ENCODE measurements at places on chromosomes 3 and 15.

DNA sequence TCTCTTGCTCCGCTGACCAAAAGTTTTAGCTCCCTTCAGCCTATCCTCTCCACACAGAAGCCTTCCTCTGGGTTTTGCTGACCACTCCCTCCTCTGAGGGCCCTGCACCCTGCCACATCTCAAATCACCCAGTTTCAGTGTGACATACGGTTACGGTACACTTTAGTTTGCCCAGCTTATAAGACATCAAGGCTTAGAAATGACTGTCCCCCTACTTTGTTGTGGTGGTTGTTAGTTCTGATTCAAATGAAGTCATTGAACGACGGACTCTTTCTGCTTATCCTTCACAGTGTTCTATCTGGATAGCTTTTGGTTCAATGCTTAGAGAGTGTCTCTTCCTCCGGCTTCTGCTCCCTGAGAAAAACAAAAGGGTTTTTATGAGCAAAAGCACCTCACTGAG, 68.0 kb upstream of the NDUFB4 start:
- DNase-seq, result no peak

DNA sequence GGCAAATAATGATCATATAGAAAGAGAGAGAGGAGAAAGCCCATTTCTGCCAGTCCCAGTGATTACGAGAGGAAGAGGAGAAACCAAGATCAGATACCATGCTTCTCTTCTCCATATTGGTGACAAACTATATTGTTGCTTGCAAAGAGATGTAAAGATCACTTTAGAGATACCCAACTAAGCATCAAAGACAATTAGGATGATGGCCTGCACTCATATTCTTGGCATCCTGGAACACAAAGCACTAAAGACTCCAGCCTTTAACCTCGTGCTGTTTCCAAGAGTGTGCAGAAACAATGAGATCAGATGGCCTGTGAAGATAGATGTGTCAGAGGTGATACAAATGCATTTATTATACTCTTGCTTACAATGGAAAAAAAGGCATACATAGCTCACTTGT, 170.7 kb upstream of the TP63 start:
- no peak for DNase-seq

DNA sequence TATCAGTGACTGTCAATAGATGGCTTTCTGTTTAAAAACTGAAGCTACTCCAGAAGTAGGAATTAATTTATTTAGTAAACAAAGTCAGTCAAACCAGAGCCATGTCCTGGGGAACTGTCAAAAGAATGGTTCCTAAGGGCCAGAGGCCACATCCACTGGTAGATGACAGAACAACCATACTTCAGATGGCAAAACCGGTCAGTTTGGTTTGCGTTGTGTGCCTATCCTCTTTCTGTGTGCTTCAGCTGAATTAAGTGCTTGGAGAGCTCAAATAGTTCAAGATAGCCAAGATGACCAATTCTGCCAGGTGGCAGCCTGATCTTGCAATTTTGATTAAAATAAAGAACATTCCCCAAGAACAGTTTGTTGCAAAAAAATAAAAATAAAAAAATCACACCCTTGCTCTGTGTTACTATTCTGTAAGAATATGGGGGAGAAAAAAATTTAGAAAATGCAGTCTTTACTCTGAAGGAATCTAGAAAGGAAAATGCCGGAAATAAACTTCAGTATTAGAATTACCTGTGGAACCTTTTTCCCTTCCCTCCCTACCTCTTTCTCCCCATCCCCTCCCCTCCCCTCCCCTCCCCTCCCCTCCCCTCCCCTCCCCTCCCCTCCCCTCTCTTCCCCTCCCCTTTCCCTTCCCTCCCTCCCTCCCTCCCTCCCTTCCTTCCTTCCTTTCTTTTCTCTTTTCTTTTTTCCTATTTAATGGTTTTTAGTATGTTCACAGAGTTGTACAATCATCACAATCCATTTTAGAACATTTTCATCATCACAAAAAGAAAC, 2.5 kb downstream of the MAP3K13 start:
- no peak for DNase-seq

GRCh38 chr3:21779909-21780308, 28.9 kb upstream of the ZNF385D start:
- no peak for DNase-seq

DNA sequence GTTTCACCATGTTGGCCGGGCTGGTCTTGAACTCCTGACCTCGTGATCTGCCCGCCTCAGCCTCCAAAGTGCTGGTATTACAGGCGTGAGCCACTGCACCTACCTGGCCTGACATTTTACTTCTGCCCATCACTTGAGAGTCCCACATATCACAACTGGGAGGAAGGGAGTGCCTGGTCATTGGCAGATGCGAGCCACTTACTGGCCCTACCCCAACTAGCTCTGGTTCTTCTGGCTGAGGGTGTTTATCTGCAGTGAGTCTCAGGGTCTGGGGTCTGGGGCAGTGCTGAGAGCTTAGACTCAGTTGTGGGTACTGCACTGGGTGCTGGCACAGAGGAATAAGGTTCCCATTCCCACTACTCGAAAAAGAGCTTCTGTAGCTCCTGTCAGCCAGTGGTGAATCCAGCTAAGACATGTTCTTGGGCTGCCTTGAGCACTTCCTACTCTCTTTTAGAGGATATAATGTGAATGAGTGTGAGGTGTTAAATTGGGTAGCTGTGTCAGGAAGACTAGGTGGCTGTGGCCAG, 30.2 kb downstream of the DAG1 start:
- no peak for DNase-seq

DNA sequence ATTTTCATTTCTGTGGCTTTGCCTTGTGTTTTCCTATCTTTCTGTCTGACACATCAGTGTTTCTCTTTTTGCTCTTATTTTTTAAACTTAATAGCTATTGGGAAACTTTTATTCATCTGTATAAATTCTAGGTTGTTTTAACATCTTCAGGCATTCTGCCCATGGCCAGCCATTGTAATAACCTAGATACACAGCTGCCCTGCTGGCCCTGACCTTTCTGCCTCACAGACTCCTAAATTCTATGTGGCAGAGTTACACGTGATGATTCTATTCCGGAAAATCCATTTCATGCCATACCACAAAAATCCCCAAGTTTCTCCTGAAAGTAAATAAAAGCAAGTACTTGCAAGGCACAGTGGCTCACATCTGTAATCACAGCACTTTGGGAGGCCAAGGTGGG, 150.1 kb downstream of the UACA start:
- no peak for DNase-seq

- DNase-seq, result no peak
These were observed 58.1 kb downstream of the SLC6A6 start for GRCh38 chr3:14460342-14461005.

GRCh38 chr15:52255935-52256334, 39.7 kb downstream of the MYO5C start:
- DNase-seq, result no peak

DNA sequence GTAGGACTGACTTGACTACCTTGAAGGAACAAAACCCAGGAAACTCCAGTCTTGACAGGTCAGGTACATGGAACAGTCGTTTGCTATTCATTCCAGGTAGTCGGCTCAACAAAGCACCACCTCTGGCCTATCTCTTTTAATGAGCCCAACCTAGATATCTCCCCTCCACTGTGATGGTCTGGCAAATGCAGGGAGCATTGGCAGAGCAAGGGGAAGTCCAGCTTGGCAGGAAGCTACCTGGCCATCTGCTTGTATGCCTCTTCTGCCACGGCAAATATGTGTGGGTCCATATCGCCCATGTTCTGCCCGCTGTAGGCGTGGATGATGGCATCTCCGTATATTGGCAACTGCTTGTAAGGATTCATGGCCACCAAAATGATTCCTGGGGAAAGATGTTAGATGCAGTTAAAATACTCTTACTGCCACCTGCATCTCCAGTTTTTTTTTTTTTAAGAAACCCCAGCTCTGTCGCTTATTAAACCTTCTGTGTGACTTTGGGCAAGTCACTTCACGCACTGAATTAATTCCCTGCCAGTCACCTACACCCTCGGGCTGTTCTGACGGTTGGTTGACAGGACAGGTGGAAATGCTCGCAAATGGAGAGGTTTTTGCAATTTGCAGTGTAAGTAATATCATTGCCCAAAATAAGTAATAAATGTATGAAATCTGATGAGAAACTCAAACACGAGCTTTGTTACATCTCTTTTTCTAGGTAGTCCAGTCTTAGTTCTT, 16.8 kb downstream of the MYO5C start:
- DNase-seq, result no peak

- peak; percentile 20 for DNase-seq
These were observed 449 bp downstream of the RAF1 start for GRCh38 chr3:12663401-12663935.

DNA sequence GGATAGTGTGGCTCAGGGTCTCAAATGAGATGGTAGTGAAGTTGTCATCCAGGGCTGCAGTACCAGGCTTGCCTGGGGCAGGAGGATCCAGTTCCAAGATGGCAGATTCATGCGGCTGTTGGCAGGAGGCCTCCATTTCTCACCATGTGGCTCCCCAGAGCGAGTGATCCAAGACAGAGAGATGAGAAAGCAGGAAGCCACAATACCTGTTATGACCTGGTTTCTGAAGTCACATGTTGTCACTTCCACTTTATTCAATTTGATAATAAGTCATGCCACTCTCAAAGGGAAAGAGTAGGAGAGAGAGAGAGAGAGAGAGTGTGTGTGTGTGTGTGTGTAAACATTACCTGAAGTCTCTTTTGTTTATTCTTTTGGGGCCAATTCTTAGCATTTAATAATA, 30.1 kb downstream of the TMOD2 start:
- DNase-seq, result no peak

GRCh38 chr3:197030379-197031314, 1.0 kb upstream of the MELTF start:
- no peak for DNase-seq

DNA sequence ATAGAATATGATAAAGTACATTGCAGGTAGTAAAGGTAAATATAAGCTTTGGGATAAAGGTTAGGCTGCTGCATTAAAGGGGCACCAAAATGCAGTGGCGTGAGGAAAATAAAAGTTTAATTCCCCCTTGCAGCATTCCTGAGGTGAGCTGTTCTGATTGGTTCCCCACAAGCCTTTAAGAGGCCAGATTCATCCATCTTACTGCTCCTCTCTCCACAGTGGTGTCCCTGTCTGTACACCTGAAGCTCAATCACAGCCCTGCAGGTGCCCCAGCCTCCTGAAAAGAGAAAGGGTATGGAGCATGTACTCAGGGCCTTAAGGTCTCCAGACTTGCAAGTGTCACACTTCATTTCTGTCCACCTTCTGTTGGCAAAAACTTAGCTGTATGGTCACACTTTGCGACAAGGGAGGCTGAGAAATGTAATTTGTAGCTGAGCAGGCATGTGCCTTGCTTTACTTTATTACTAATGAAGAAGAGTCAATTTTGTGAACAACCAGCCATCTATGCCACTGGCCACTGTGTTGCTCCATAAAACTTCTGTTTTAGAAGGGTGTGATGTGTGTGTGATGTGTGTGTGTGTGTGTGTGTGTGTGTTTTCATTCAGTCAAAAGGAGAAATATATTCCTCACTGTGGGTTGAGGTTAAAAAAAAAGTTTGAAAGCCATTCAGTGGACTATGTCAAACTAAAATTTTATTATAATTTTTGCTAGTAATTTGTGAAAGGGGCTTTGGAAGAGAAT, 12.8 kb downstream of the LACTB start:
- no peak for DNase-seq

DNA sequence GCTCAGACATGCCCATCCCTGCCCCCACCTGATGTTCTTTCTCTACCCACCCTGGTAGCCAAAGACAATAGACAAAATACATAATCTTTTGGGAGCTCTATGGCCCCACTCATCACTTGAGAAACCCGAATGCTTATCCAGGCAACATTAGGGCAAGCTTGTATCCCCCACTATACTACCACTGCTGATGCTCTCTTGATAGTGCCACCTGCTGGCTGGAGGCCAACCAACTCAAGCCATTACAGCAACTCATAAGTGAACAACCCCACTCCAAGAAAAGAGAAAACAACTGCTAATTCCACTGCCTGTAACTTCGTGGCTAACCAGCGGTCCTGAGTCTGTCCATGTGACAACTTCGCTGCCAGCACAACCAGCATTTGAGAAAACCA, 342.5 kb upstream of the TGFBR2 start:
- no peak for DNase-seq

Data from NCI-H187 (cell line).